ENCODE measurements at places on chromosomes 11 and 22.

DNA sequence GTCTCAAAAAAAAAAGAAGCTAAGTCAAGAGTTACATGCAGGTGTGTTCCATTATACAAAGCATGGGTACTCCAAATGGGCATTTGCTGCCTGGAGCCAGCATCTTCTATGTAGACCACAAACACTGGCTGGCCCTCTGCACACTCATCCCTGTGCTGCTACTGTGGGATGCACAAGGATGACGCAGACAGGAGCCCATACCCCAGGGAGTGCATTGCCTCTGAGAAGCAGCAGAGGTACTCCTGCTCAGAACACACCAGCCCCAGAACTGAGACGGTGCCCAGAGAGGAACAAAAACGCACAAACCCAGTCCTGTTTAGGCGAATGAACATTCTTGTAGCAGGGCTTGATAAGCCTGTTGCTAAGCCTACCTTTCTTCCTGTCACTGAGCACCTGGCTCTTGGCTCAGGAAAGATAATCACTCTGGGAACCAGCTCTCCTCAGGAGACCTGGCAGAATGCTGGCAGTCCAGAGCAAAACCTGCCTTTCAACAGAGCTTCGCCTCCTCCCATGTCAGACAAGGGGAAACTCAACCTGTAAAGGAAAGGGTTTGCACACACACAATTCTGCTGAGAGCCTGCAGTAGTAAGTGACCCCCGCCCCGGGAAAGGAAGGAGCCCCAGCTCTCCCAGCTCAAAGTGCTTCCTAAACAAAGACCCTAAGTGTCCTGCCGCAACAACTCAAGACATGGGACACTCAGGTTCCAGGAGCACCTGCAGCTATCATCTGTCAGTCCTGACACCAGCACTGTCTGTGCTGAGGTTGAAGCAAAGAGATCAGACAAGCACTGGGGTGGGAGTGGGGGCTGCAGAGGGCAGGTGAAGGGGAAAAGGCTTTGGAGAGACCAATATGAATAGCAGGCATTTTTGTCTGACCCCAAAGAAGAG lies 145.7 kb downstream of the TENM4 start:
- DNase-seq = no peak

- no peak for DNase-seq
Observed at GRCh38 chr11:120540744-120541465, 29.4 kb downstream of the GRIK4 start.

DNA sequence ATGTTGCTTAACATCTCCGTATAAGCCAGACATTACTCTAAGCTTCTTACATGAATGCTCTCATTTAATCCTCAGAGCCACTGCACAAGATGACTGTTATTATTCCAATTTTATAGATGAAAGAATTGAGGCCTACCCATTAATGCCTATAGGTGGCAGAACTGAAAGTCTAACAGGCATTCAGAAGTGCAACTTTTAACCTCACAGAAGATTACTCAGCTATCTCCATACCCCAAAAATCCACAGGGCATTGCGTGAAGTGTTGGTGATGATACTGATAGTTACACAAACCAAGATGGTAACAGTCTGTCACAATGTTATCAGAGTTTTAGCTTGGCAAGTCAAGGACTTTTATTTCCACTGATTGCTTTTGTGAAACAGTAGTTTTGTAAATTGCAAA lies 130.5 kb downstream of the ARHGAP42 start:
- no peak for DNase-seq

DNA sequence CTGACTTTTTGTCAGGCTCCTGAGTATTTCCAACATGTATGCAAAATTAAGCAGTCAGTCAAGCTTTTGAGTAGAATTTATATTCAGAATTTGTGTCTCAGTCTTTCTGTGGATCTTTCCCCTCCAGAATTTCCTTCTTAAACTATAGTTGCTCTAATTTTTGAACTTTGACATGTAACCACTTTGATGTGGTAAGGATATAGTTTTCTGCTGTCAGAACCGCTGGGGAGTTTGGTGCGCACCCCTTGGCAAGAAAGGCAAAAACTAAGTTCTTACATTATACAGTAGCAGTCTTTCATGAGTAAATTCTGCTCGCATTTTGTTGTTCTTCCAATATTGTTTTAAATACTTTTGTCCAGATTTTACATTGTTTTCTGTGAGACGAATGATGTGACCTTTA lies 105.9 kb downstream of the TMEM135 start:
- DNase-seq = no peak

DNA sequence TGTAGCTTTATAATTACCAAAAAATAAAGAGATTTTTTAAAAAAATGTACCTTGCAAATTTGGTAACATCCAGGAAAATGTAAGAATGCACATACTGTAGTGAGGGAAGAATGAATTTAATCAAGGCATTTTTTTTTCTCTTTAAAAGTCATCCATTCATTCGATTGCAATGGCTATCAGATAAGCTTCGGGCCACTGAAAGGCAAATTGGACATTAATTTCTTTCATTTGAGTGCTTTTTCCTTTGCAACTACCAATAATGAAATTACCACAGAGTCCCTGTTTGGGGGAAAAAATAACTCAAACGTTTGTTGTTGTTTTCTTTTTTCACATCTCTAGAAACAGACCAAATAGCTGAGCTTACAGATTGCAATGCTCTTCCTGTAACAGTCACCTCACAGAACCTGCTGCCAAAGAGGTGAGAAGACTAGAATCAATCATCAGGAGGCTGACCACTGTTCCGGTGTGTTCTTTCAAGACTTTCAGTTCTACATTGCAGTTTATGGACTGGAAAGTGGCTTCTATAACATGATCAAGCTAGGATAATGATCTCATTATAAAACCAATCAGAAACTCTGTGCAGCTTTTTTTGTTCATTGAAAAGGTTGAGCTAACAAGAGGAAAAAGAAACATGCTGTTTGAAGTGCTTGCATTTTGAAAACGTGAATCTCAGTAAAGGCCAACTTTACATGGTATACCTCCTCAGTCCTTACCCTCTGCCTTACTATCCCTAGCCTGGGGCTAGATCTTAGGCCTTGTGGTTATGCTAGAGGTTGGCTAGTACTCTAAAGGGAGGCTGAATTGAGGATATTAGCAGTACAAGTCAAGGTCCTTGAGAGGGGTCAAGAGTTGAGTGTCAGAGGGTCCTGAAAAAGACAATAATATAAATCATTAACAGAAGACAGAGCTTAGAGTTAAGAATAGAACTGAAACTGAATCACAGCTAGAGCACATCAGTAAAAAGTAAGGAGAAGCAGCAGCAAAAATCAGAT lies 1276.1 kb downstream of the LRRC4C start:
- DNase-seq = no peak

DNA sequence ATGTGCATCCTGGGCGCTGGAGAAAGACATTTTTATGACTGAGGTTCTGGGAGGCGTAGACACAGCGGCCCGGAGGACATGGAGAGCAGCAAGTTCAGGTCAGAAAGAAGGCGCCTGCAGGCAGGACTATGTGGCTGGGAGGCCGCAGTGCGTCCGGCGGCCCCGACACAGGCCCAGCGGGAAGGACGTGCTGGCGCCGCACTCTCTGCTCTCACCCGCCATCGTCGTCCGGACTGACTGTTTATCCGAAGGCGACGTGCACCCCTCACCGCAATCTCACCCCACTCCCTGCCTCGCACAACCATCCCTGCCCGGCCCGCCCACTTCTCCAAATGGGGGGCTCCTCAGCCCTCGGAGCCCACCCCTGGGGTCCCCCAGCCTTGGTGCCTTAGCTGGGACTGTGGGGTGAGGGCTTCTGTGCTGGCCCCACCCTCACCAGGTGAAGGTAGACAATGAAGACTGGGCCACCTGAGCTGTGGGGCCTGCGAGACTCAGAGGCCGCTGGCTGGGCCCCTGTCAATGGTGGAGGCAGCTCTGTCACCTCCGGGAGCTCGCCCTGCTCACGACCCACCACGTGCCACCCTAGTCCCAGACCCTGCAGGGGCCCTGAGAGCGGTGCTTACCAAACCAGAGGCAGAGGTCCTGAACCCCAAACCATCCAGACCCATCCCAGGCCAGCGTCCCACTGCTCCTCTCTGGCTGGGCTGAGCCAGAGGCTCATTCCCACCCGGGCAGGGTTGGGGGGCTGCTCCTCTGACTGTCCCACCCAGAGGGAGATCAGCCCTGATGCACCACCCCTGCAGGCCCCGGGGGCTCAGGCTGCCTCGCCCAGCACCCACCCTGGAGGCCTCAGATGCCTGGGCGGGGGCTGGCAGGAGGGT lies 16.2 kb upstream of the MUC5B start:
- no peak for DNase-seq

DNA sequence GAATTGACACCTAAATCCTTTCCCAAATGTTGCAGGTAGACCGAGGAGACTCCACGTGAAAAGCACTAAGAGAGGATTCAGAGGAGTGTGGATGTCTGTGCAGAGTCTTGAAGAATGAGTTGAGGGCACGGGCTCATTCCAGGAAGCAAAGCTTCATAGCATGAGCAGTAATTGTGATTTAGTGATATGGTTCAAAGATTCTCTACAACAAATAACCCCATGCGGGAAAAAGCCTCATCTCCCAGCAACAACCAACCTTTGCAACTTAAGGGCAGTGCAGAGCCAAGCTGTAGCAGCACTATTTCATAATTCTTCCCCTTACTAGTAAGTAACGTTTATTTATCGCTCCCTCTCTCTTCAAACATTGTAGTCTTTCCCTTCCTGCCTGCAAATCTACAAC lies 87.5 kb upstream of the CLMP start:
- no peak for DNase-seq

DNA sequence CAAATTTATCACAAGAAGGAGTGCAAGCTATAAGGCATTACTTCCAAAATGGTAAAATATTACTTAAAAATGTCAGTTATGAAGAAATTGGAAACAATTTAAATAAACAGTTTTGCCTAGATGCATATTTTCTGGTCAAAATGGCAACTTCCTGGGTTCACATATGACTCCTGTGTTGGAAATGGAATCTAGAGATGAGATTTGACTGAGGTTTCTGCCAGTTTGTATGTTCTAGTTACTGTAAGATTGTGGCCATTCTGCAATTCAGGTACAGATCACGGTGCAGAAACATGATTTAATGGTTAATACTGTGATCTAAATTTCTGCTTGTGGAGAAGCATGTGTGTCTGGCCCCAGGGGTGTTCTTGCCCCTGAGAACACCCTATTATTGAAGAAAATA lies 3.4 kb upstream of the OR4C6 start:
- no peak for DNase-seq

- no peak for DNase-seq
Observed at GRCh38 chr11:130449996-130450769, 1.7 kb downstream of the ADAMTS15 start.

DNA sequence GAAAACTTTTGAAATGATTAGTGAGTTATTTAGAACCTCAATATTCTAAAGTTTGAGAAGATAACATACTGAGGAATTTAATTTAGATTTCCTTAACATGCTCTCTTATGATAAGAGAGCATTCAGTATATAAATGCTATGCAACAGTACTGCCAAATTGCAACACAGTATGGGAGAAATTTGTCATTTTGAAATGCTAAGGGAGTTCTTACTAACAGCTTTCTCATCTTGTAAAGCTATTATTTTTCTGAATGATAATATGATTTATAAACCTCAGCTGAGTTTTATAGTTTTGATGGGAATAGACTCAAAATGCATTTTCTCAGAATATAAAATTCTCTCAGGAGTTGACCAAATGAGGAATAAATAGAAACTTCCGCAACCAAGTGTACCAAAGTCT lies 108.4 kb downstream of the SPON1 start:
- DNase-seq = no peak

- DNase-seq = no peak
Observed at GRCh38 chr11:99352642-99353041, 331.9 kb downstream of the CNTN5 start.

DNA sequence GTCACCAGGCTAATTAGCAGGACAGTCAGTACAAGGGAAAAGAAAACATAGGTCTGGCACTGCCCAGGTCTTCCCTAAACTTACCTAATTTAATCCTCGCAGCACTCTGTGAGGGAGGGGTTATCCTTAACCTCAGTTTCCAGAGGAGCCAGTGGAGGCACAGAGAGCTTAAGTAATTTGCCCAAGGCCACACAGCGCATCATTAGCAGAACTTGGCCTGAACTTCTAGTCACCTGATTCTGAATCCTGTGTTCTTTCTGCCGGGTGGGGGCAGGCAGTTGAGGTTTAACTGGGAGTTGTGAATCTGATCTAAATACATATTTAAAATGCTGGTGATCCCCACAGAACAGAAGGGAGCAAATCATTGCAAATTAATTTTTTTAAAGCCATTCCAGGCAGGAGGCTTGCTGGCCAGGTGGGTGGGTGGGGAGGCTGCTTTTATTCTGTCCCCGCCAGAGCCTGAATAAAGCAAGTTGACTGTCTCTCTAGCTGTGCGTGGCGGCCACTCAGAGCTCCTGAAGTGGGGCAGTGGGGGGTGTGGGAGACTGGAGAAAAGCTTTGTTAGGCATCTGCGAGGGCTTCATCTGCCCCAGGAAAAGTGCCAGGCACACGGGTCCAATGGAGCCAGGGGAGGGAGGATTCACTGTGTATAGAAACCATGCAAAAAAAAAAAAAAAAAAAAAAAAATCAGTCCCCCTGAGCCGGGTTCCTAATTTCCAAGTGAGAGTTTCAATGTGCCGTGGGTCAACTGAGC lies 66.1 kb downstream of the NFAM1 start:
- DNase-seq = no peak

DNA sequence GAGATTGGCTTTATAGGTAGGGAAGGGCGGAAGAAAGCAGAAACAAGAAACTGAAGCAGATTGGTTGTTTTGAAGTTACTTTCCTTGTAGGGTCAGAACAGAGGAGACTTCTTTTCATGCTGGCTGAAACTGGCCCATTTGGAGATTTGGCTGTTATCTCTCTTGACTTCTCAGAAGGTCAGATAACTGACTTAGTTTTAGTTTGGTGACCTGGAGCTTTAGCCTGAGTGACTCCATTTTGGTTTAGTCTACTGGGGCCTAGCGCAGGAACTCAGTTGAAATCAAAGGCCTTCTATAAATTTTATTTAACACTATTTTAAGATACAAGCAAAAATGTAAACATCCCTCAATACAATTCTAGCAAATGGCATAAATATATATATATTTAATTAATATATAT lies 31.4 kb downstream of the CSTPP1 start:
- no peak for DNase-seq

GRCh38 chr11:256952-257737 lies 20.4 kb downstream of the PSMD13 start:
- DNase-seq = no peak

DNA sequence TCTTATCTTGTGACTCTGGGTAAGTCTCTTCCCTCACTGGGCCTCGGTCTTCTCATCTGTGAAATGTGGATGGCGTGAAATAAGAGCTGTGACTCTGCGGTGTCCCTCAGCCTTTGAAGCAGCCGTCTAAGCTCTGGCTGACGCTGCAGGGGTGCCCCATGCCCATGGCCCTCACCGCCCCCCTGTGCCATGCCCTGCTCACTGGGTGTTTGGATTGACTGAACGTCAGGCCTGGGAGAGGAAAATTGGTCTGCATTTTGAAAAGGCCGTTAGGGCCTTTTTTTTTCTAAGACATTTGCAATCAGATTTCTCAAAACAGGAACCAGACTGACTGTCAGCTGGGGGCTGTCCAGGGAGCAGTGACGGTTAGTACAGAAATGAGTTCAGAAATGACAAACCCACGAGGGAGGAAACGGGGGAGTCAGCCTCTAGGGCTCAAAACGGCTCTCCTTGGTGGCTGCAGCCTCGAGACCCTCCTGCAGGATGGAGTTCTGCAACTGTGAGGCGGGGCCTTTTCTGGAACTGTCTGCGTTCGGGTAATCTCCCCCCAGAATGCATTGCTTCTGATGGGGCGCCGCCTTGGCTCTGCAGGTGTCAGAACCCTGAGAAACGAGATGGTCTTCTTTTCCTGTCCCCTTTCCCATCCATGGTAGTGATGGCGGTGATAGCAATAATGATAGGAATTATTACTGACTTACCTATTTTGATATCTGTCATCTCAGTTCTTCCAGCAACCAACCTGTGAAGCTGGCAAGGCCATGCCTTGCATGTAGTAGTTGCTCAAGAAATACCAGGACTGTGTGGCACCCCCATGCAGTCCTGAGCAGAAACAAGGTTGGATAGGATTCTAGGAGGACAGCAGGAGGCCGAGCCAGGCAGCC lies 2.0 kb downstream of the GRK2 start:
- DNase-seq = peak; percentile 66

All from stimulated activated CD4-positive, alpha-beta T cell treated with anti-CD3 and anti-CD28 coated beads, Interleukin-4, amount 100 ng/mL, for 48 hours (primary cell).